ENCODE measurements at places on chromosomes 2 and 18. TPM values are rescaled to one million over a fixed set of nuclear protein-coding genes. Genes with fewer than 3 reads are reported as not detected.

Gene C2orf68
- 17.4 TPM for total RNA-seq

Gene DES
- not detected for total RNA-seq

Gene OSBPL6
- 0.65 TPM for total RNA-seq

Gene SKA1
- 10.7 TPM for total RNA-seq

Gene PJVK
- total RNA-seq = 0.32 TPM

Gene FAM110C
- 0.13 TPM for total RNA-seq

Gene DSC3
- total RNA-seq = 0.16 TPM

Gene MROH2A
- total RNA-seq = not detected

Gene WNT10A
- total RNA-seq = not detected

Gene ATRAID
- total RNA-seq = 95.0 TPM

Gene CHRND
- not detected for total RNA-seq

Gene ADAM17
- 44.2 TPM for total RNA-seq

Gene DTNA
- 0.81 TPM for total RNA-seq

Gene PTGR3
- total RNA-seq = 6.8 TPM

Gene PLCD4
- 0.32 TPM for total RNA-seq

Gene SLC9A2
- under 0.01 TPM for total RNA-seq

Gene CMPK2
- total RNA-seq = 1.4 TPM

Gene THAP4
- total RNA-seq = 31.9 TPM

Gene FIGN
- total RNA-seq = 0.31 TPM

Gene C2orf92
- total RNA-seq = 4.0 TPM

Gene IL36A
- total RNA-seq = not detected

Gene CRYBA2
- total RNA-seq = not detected

Gene MSTN
- 0.19 TPM for total RNA-seq

Gene CNOT9
- total RNA-seq = 54.7 TPM

Gene KCNK3
- not detected for total RNA-seq

Gene RGPD6
- 25.9 TPM for total RNA-seq

Gene NOSTRIN
- 6.1 TPM for total RNA-seq

Gene RNF103
- 29.7 TPM for total RNA-seq

Gene FOXI3
- total RNA-seq = not detected

Gene NGEF
- 0.16 TPM for total RNA-seq

Gene C2orf80
- total RNA-seq = not detected

Gene CYTIP
- total RNA-seq = not detected

Gene FABP1
- total RNA-seq = not detected

Gene CUL3
- 44.2 TPM for total RNA-seq
